ENCODE measurements at places on chromosomes 11 and 22.

DNA sequence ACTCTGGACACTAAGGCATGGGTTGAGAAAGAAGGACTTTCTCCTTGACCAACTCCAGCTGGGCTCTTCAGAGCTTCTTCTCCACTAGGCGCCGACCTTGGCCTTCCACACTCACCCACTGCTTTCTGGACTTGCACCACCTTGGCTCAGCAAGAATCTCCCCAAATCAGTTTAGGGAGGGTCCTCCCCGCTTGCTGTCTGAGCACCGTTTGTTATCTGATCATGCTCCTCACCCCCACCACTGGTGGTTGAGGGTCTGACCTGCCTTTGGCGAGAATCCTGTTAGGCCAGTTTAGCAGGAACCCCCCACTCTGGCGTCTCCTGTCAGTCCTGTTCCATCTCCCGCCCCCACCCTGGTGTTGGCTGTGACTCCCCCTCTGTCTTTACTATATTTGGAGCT is 10.4 kb downstream of the APOL2 start:
- DNase-seq = no peak

DNA sequence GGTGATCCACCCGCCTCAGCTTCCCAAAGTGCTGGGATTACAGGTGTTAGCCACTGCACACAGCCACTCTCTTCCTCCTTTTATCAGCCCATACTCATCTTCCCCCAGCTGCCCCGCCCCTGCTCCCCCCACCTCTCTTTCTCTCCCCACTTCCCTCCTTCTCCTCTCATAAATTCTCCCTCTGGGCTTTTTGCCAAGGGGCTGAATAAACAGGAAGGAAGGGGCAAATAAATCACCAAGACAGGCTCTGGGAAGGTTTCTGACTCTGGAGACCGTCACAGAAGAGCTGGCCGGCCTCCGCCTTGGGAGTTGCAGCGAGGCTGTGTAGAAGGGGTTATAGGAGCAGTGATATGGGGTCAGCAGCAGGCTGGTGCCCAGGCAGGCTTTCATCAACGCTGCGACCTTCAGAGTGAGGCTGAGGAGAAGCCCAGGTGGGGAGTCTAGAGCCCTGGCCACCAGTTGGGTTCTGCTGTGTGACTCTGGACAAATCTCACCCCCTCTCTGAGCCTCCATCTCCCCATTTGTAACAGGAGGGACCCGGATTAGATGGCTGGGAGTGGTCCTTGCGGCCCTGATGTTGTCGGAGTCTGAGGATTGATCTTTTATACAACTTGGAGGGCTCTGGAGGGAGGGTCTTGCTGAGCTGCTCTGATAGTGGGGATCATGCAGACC is 62.6 kb upstream of the RASD2 start:
- DNase-seq = peak; percentile 96

DNA sequence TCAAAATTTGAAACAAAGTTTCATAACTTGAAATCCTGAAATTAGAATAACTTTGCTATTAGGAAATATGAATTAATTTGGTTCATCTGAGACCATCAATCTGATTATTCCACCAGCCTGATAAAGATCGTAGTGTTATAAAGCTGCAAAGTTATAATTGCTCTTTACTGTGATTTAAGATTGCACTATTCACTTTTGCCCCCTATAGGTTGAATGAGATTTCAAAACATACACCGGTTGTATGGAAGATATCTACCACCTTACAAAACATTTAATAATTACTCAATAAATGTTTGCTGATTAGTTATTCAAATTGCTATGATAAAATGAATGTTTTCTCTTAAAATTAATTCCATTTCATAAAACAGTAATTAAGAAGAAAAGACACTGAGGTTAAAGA is 26.1 kb downstream of the APIP start:
- DNase-seq = no peak

DNA sequence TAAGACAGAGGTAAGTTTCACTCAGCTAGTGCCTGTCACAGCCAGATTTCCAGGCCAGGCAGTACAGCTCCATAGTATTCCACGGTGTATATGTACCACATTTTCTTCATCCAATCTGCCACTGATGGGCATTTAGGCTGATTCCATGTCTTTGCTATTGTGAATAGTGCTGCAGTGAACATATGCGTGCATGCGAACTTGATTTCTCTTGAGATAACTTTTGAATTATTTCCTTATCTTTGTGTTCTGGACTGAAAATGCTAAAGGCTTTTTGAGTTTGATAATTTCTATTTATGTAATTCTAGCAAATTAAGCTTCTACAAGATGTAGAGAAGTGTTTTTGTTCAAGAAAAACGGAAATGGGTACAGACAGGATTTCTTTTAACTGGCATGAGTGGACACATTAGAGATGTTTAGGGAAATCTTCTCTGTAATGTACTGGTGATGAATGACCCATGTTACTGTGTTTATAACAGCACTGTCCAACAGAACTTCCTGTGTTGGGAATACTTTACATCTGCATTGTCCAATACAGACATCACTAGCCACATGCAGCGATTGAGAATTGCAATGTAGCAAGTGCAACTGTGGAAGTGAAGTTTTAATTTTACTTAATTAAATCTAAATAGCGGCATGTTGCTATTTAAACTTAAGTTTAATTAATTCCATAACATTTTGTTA is 151.3 kb downstream of the CADM1 start:
- DNase-seq = no peak

DNA sequence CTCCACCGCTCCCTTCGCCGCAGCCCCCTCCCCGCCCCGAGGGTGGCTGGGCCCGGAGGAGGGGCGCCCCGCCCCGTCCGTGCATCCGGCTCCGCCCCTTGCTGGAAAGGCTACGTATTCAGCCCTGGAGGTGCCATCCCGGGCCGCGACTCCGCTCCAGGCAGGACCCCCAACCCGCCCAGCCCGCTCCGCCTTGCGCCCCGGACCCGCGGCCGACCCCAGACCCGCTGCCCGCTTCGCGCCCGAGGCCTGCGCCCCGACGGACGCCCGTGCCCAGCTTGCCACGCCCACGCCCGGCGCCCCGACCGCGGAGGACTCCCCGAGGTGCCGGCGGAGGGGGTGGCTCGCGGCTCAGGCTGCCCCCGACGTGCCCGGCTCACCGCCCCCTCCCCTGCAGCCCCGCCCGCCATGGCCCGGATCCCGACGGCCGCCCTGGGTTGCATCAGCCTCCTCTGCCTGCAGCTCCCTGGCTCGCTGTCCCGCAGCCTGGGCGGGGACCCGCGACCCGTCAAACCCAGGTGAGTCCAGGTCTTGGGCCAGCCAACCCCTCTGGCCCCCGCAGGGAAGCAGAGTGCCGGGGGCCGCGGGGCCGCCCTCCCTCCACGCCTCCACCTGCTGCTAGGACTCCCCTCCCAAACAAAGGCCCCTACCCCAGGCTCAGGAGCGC is at the start of gene ADM2:
TSS of gene ADM2 (plus strand) at position 104 of the 667 bp plus-strand sequence. CDS start at position 409, 305 bp downstream.
- DNase-seq = peak; percentile 41

DNA sequence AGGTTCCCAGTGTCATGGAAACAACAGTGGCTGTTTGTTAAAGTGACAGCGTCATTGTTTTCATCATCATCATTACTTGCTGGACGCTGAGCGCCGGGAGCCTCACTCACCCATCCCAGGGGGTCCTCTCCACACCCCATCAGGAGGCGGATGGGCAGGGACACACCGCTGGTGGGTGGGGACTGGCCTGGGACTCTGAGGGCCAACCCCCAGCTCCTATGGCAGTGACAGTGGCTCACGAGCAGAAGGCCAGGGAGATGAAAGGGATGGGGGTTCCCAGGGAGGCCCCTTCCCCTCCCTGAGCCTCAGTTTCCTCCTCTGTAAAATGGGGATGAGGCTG is 76.6 kb upstream of the PRR5 start:
- DNase-seq = no peak

GRCh38 chr11:88484873-88485621 is 147.5 kb upstream of the CTSC start:
- DNase-seq = peak; percentile 38

DNA sequence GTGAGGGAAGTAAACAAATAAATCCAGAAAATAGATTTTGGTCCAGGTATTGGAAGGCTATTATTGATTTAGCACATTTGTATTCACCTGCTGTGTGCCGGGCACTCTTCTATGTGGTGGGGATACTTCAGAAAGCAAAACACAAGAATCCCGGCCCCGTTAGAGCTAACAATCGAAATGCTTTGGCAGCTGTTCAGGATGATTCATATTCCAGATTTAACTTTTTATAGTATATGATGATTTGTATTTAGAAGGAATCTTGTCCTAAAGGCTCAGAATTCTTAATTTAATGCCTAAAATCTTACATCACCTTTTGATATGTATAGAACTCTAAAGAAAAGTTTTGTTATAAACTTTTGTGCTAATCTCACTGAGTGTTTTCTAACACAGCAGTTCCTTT is 28.0 kb downstream of the ZC3H12C start:
- DNase-seq = peak; percentile 82

GRCh38 chr11:85913513-85913912 is 58.3 kb downstream of the CCDC83 start:
- DNase-seq = no peak

DNA sequence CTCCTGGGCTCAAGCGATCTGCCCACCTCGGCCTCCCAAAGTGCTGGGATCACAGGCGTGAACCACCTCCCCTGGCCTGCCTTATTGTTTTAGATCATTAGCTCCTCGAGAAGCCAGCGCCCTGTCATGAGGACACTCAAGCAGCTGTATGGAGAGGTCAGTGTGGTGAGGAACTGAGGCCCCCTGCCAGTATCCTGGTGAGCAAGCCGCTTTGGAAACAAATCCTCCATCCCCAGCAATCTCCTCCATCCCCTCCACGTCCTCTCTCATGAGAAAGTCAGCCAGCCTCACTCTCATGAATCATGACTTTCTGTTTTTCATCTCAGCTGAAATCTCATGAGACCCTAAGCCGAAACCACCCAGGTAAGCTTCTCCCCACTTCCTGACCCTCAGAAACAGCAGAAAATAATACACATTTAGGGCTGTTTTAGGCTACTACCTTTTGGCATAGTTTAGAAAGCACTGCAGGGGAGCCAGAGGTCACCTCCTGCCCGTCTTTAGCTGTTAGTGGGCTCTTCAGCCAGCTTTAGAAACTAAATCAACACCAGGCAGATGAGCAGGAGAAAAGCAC is 56.0 kb downstream of the CTTN start:
- no peak for DNase-seq

- peak; percentile 59 for DNase-seq
Observed at GRCh38 chr22:28395920-28396753, 283.5 kb downstream of the TTC28 start.

DNA sequence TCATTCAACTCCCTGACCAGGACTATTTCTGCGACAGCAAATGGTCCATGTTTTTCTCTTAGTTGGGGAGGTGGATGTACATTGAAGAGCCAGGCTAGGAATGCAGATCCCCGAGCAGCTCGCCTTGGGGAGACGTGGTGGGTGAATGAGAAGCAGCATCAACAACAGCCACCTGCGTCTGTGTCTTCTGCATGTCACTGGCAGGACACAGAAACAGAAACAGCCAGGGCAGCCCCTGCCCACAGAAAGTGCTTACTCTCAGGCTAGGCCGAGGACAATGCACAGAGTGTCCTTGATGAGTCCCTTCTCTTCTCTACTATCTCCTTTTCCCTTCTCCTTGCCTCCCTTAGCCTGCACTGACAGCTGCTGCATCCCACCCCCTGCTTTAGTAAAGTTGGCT is 541.9 kb upstream of the CADM1 start:
- no peak for DNase-seq

DNA sequence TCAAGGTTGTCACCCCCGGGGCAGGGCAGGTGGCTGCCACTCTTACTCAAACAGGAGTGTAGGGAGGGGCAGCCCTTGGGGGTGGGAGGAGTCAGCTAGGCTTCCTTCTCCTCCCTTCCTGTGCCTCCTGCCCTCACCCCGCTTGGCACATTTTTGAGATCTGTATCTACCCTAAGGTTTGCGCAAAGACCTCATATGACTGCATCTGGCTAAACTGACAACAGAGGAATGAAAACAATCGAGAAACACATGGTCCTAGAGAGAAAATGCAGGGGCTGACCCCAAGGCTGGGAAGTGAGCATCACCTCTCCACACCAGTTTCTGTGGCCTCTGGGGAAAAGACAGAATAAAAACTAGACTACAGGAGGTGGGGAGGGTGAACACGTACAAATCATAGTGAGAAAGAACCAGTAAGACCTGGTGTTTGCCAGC is 28.1 kb downstream of the IGSF9B start:
- no peak for DNase-seq

- peak; percentile 45 for DNase-seq
Observed at GRCh38 chr11:67053896-67054329, 2.7 kb upstream of the RHOD start.

GRCh38 chr22:30287648-30288418 is 1.5 kb downstream of the CASTOR1 start:
- peak; percentile 85 for DNase-seq

DNA sequence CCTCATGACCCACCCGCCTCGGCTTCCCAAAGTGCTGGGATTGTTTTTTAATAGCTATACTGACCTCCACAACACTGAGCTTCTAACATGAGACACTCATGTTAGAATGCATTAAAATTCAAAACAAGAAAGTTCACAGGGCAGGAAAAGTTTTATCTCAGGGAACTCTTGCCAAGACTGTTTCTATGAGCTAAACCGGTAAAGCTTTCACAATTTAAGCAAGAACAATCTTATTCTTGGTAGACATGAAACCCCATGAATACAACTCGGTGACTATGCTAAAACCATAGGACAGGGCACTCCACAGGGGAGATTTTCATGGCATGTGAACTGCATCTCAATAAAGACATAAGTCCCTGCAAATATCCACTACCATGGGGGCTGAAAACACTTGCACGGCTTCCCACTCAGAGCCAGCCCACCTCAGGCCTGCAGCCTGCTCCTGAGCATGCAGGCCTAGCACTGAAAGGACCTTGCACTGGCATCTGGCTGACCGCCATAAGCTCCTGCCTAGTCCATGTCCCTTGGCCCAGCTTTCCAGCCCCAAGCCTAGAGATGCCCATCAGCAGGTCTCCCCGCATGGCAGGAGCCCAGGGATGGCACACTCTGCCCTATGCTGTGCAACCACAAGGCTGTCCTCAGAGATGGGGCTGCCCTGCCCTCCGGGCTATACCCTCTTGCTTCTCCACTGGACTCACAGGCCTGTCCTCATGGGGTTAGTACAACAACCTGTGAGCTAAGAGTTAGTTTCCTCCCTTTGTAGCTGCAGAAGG is 58.4 kb downstream of the DGCR2 start:
- no peak for DNase-seq

DNA sequence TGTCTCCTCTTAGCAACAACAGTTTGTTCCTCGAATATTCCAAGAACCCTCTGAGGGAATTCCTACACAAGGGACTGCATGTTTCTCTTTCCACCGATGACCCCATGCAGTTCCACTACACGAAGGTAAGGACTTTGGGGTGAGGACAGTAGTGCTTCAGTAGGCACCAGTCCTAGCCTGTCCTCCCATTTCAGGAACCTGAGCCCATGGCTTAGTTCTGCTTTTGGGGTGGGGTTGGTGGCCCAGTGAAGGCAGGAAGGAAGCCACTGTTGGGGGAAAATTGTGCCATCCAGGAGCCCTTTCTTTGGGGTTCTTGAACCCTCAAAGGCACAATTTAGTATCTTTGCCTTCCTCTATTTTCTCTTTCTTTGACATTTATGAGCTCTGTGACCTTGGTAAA is 38.2 kb downstream of the RNF141 start:
- DNase-seq = no peak

DNA sequence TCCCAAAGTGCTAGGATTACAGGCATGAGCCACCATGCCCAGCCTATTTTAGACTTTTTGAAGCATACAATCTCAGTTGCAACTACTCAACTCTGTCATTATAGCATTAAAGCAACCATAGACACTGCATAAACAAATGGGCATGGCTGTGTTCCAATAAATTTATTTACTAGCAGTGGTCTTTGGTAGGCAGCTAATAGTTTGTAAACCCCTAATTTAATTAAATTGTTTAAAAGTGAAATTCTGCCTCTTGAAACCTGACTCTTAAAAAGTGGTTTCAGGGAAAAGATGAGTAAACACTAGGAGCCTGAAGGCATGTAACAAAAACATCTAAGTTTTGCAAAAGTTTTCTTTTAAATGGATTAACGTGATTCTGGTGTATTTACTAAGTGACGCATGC is 1364.5 kb downstream of the LRRC4C start:
- no peak for DNase-seq
